ENCODE measurements at places on chromosomes 16 and 17.
A peak's percentile ranks its signal among the peaks of the same experiment; 100 is the strongest.

DNA sequence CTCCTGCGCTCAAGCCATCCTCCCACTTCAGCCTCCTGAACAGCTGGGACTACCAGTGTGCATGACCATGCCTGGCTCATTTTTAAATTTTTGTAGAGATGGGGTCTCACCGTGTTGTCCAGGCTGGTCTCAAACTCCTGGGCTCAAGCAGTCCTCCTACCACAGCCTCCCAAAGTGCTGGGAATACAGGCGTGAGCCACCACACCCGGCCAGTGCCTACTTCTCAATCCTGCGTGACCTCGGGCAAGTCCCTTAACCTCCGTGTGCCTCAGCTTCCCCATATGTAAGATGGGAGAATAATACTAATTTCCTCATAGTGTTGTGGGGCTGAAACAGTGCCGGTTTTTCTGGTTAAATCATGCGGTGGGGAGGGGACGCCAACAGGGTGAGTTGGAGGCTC lies 143.5 kb upstream of the CIBAR2 start:
- no peak for DNase-seq

DNA sequence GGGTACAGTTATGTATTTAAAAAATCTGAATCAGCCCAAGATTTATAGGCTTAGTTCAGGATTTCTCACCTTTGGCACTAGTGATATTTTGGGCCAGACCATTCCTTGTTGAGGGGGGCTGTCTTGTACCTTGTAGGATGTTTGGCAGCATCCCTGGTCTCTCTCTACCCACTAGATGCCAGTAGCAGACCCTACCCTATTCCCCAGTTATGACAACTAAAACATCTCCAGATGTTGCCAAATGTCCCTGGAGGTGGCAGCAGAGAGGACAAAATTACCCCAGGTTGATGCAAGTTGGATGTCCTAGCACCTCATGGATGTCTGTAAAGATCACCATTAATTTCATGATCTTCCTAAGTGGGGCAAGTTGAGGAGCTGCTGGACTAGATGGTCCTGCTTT lies 45.8 kb downstream of the SYT17 start:
- no peak for DNase-seq

GRCh38 chr16:82694239-82694874 lies 67.6 kb downstream of the CDH13 start:
- DNase-seq = peak; percentile 50

- DNase-seq = peak; percentile 43
Measured at GRCh38 chr17:66523378-66524200, 221.2 kb downstream of the PRKCA start.

DNA sequence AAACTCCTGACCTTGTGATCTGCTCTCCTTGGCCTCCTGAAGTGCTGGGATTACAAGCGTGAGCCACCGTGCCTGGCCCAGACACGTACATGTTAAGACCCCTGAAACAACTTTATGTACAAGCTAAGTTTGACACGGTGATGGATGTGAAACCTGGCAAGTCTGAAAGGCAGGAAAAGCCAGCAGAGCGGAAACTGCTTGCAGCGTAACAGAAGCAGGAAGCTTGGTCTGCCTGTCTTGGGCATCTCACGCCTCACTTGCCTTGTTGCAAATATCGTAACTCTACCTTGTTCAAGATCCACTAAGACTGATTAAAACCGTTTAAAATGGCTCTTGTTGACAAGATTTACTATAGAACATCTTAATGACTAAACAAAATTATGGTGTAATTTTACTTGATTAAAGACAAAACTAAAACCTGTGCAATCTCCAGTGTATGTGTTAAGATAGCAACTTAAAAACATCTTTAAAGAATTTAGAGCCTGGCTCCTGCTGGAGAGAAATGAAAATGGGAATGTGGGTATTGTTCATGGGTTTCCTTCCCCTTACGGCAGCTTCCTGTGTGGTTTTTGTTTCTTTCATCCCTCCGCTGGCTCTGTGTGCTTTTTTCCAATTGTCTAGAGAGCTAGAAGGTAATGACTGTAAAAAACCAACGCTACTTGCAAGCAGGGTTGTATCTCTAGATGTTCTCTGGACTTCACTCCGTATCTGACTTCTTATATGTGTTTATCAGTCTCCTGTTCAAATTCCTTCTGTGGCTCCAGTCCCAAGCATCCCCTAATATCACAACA lies 477.6 kb downstream of the XYLT1 start:
- no peak for DNase-seq

DNA sequence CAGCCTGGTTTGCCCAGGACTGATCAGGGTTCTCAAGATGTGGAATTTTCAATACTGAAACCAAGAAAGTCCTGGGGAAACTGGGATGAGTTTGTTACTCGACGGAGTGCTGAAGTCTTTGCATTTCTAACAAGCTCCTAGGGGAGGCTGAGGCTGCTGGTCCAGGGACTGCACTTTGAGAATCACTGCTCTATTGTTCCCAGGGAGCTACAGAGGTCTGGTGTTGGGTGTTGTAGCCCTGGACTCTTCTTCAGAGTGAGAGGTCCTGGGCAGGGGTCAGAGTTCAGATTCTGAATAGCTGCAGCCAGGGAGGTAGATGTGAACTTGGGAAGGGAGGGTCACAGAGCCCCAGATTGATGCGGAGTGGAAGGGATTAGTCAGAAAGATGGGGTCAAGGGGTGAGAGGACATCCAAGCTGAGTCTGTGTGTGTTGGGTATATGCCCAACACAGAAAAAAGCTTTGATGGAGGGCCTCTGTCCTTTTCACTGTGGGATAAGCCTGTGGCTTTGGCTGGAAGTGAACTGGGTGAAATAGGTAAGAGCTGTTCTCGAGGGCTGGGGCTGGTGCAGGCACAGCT lies 14.1 kb downstream of the TMEM238L start:
- no peak for DNase-seq

GRCh38 chr17:8944748-8945147 lies 20.8 kb downstream of the PIK3R5 start:
- DNase-seq = no peak

GRCh38 chr17:74008196-74008595 lies 195.3 kb upstream of the RPL38 start:
- peak; percentile 2 for DNase-seq
